ENCODE measurements at places on chromosomes 7 and 10. TPM values are rescaled to one million over a fixed set of nuclear protein-coding genes. Genes with fewer than 3 reads are reported as not detected.

Gene LRRC4
- total RNA-seq, result 0.75 TPM

Gene ADAM12
- 0.25 TPM for total RNA-seq

Gene DYNC1I1
- 0.67 TPM for total RNA-seq

Gene TM9SF3
- total RNA-seq, result 115 TPM

Gene TMEM184A
- total RNA-seq, result 11.7 TPM

Gene MYO3A
- 0.33 TPM for total RNA-seq

Gene MRC1
- total RNA-seq, result 34.6 TPM

Gene URGCP
- total RNA-seq, result 28.4 TPM

Gene TMEM176B
- 382 TPM for total RNA-seq

Gene NEUROD6
- not detected for total RNA-seq

- no peak overlapping the region for H3K27ac ChIP-seq
- H3K4me3 ChIP-seq, result no peak overlapping the region
- no peaks in the 10 kb centered on the region for H3K36me3 ChIP-seq
- no peaks in the 10 kb centered on the region for H3K27me3 ChIP-seq
- H3K4me1 ChIP-seq, result no peaks in the 10 kb centered on the region
- no peak for DNase-seq
These were observed 233.1 kb downstream of the BMPER start for GRCh38 chr7:34138483-34138882.

- H3K4me3 ChIP-seq, result no peak overlapping the region
- no peaks in the 10 kb centered on the region for H3K27me3 ChIP-seq
- H3K4me1 ChIP-seq, result no peaks in the 10 kb centered on the region
- no peak for DNase-seq
- H3K36me3 ChIP-seq, result no peaks in the 10 kb centered on the region
- H3K27ac ChIP-seq, result no peak overlapping the region
These were observed 23.5 kb downstream of the CREB5 start for GRCh38 chr7:28435732-28436378.

DNA sequence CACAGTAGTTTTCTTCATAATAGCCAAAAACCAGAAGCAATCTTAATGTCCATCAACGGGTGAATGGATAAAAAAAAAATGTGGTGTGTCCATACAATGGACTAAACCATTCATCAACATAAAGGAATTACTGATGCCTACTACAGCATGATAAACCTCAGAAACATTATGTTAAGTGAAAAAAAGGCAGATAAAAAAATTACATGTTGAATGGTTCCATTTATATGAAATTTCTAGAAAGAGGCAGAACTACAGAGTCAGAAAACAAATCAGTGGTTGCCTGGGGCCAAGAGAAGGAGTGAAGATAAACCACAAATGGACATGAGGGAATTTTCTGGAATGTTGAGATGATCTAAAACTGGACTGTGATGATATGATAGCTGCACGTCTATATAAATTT lies 74.5 kb upstream of the CAPZA2 start:
- DNase-seq, result no peak
- H3K4me1 ChIP-seq, result no peaks in the 10 kb centered on the region
- no peaks in the 10 kb centered on the region for H3K27me3 ChIP-seq
- no peaks in the 10 kb centered on the region for H3K36me3 ChIP-seq
- peak overlapping the region; percentile 14 for H3K27ac ChIP-seq
- no peak overlapping the region for H3K4me3 ChIP-seq

DNA sequence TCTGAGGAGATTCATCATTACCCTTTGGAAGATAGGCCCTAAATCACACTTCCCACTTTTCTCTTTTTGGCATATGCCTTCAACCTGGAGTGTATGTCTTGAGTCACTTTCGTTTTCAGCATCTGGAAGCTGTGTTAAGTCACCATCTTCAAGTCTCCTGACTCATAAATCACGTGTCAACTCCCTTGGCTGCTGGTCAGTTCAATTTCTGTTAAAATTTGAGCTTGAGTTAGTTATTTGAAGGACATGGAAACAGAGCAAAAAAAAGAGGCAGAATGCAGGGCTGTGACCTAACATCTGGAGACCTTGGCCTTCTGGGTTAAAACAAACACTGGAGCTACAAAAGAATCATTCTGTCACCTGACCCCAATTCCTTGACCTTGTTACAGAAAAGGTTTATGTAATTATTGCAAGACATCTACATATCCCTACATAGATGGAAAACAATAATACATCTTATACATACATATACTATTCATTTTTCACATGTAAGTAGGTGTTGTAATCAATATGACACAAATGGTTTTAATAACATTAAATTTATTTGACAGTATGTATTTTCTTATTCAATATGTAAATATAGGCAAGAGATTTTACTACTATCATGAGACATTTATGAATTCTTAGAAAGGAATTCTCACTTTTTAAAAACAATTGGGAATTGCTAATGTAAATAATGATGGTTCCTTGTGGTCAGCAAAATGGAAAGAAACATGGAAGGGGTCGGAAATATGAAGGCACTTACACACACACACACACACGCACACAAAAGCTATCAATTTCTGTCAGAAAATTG lies 169.7 kb upstream of the PHYHIPL start:
- no peaks in the 10 kb centered on the region for H3K36me3 ChIP-seq
- H3K4me3 ChIP-seq, result no peak overlapping the region
- peaks cover 26% of the 10 kb centered on the region for H3K4me1 ChIP-seq
- DNase-seq, result no peak

DNA sequence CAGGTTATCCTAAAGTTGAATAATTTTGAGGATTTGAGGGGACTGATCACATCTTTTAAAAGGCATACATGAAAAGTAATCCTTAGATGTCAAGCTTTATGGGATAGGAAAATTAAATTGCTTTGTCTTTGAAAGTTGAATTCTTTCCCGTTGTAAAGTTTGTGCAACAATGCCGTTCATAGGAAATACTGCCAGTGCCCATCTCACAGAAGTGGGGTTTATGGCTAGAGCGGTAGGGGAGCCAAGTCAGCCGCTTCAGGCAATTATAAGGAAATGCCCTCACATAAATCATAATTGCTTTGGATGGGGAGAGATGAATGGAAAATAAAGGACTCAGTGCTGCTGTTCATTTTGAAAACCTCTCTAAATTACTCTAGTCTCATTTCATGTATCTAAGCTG lies 18.1 kb downstream of the CDC123 start:
- H3K27me3 ChIP-seq, result no peaks in the 10 kb centered on the region
- peaks cover 31% of the 10 kb centered on the region for H3K36me3 ChIP-seq
- H3K4me1 ChIP-seq, result no peaks in the 10 kb centered on the region
- no peak overlapping the region for H3K4me3 ChIP-seq
- H3K27ac ChIP-seq, result no peak overlapping the region

- no peak for DNase-seq
- H3K27ac ChIP-seq, result no peak overlapping the region
- no peak overlapping the region for H3K4me3 ChIP-seq
These were observed 38.3 kb downstream of the C1QL3 start for GRCh38 chr10:16483241-16483917.

DNA sequence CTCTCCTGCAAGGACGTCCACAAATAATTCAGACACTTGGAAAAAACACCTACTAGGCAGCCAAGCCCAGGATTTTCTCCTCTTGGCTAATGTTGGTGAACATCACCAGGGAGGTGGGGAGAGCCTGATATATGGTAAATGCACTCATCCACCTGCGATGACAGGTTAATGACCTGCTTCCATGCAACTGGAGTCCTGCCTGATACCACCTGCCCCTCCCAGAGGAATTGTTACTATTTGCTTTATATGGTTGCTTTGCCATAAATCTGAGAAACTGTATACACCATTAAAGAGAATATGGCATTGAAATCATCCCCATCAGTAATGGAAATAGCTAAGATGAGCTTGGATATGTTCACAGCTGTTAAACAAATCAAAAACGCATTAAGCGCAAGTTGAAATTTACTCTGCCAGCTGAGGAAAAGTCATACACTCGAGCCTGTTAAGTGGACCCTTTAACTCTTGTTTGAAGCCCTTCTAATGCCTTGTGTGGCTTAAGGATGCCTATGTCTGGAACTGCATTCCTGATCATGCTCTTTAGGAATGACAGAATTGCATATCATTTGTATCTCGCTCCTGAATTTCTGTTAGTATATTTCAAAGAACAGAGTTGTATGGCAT lies 208.3 kb downstream of the PRPF18 start:
- H3K4me3 ChIP-seq, result no peak overlapping the region

DNA sequence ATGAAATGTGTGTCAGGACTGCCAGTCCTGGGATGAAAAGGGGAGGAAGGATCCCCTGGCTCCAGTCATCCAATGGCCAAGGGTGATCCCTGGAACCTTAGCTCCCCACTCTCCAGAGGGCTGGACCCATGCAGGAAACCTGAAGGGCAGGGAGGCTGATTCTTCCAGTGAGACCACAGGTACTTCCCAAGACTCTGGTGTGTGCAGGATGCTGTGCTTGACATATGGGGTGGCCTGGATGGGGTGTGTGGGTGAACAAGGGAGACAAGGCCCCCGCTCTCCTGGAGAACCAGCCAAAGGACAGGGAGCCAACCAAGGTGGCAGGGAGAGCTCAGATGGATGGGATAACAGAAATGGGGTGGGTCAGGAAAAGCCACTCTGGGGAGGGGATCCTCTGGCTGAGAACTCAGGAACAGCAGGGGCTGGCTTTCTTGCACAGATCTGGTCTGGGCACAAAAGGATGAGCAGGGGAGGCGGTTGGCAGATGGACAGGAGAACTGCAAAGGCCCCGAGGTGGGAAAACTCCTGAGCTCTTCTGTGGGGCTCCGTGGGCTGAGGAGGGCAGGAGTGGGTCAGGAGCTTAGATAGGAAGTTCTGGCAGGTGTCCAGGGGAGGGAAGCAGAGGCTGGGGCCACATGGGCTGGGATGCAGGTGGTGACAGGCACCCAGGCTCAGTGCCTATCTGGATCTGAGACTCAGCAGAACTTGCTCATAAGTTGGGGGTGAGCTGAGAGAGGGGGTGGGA lies 100.6 kb downstream of the ARHGAP22 start:
- H3K36me3 ChIP-seq, result no peaks in the 10 kb centered on the region
- H3K27me3 ChIP-seq, result peaks cover 3% of the 10 kb centered on the region
- H3K4me3 ChIP-seq, result no peak overlapping the region

GRCh38 chr7:95229301-95229700 lies 95.0 kb downstream of the PON1 start:
- H3K36me3 ChIP-seq, result no peaks in the 10 kb centered on the region
- H3K4me1 ChIP-seq, result no peaks in the 10 kb centered on the region
- no peaks in the 10 kb centered on the region for H3K27me3 ChIP-seq
- H3K27ac ChIP-seq, result no peak overlapping the region

GRCh38 chr7:80432166-80432565 lies 79.7 kb downstream of the GNAT3 start:
- DNase-seq, result no peak
- no peak overlapping the region for H3K27ac ChIP-seq
- no peaks in the 10 kb centered on the region for H3K36me3 ChIP-seq
- no peaks in the 10 kb centered on the region for H3K27me3 ChIP-seq
- no peak overlapping the region for H3K4me3 ChIP-seq
- H3K4me1 ChIP-seq, result peaks cover 2% of the 10 kb centered on the region

DNA sequence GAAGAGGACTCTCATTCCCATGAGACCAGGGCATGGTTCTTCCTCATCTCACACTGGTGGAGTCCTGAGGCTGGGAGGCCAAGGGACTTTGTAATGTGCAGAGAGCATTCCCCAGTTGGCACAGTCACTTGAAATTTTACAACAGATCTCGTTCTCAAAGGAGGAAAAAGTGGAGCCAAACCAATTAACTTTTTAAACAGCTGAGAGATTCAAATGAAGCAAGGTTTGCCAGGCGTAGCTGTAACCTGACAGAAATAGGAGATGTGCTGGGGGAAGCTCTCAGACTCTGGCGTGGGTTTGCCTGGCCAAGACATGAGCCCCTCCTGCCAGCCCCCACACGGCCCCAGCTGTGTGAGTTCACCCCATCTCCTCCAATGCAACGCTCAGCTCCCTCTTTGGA lies 12.0 kb upstream of the CPXM2 start:
- H3K4me3 ChIP-seq, result no peak overlapping the region
- no peak for DNase-seq
- H3K36me3 ChIP-seq, result no peaks in the 10 kb centered on the region
- peaks cover 3% of the 10 kb centered on the region for H3K27me3 ChIP-seq

DNA sequence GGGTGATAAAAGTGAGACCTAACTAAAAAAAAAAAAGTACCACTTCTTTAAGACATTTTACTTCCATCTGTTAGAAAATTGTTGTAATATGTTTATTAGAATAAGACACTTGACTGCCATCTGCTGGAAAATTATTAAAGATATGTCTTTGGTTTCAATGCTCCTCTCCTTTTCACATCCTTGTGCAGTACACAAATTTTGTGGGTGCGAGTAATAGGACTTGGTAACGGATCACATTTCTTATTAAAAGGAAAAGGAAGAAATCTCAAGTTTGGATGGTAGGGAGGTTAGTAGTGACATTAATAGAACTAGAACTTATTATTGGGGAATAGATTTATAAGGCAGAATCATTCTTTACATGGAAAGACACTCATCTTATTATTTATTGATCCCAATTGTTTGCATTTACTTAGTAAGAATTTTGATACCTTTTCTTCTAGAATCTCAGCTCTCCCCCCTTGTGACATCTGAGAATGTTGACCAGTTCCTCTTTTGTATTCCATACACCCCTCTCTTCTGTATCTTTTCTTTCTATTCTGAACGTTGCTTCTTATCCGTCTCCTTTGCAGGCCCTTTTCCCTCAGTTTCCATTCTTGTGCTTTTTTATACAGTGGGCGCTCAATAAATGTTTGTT lies 43.0 kb upstream of the RPA3 start:
- no peaks in the 10 kb centered on the region for H3K36me3 ChIP-seq
- no peaks in the 10 kb centered on the region for H3K27me3 ChIP-seq
- peak overlapping the region; percentile 68 for H3K4me3 ChIP-seq

GRCh38 chr10:88317099-88317498 lies 266.0 kb downstream of the RNLS start:
- no peak overlapping the region for H3K4me3 ChIP-seq
- H3K27ac ChIP-seq, result no peak overlapping the region
- DNase-seq, result no peak
- H3K27me3 ChIP-seq, result no peaks in the 10 kb centered on the region

DNA sequence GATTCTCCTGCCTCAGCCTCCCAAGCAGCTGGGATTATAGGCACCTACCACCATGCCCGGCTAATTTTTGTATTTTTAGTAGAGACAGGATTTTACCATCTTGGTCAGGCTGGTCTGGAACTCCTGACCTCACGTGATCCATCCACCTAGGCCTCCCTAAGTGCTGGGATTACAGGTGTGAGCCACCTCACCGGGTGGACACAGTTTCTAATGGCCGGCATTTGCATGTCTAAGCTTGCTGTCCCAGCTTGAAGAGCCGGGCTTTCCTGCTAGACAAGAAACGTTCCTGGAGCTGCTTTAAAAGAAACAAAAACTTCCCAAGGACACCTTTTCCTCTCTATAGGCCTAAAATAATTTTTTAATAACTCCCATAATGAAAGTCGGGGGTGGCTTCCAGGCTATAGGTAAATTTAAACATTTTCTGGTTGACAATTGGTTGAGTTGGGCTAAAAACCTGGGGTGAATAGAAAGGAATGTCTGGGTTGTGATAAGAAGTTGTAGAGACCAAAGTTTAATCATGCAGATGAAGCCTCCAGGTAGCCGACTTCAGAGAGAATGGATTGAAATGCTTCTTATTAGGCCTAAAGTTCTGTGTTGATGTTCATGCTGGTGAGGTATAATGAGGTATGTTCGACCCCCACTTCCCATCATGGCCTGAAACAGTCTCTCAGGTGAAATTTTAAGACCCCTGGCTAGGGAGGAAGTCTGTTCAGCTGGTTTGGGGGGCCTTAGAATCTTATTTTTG lies 8.8 kb downstream of the ACADSB start:
- H3K36me3 ChIP-seq, result peaks cover under 1% of the 10 kb centered on the region
- DNase-seq, result no peak
- no peaks in the 10 kb centered on the region for H3K27me3 ChIP-seq
- no peak overlapping the region for H3K27ac ChIP-seq
- H3K4me3 ChIP-seq, result no peak overlapping the region
- peaks cover 25% of the 10 kb centered on the region for H3K4me1 ChIP-seq

- no peak for DNase-seq
- H3K36me3 ChIP-seq, result peaks cover 12% of the 10 kb centered on the region
- H3K4me1 ChIP-seq, result peaks cover 40% of the 10 kb centered on the region
- peak overlapping the region; percentile 29 for H3K27ac ChIP-seq
These were observed 9.4 kb downstream of the CLDN12 start for GRCh38 chr7:90412458-90413184.

All from liver (tissue), 10 donors.